ENCODE measurements at places on chromosomes 3 and 15. TPM values are rescaled to one million over a fixed set of nuclear protein-coding genes. Genes with fewer than 3 reads are reported as not detected.

The LRRC31 gene
- not detected for polyA plus RNA-seq

The CRTC3 gene
- polyA plus RNA-seq, result 6.0 TPM

DNA sequence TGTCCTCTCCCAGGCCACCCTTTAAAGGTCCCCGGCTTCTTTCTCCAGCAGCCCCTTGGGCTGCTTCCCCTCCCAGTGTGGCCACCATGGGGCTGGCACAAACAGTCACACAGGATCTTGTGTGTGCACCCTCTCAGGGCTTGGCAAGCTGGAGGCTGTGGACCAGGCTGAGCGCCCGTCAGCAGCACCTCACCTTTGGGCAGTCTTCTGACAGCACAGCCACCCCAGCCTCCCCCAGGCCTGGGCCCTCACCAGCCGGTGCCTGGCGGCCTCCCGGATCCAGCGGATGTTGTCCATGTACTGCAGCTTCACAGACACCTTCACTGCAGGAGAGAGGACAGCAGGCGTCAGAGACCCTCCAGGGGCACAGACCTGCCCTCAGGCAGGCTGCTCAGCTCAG lies 20.1 kb upstream of the ZXDC start:
- no peak for DNase-seq

- DNase-seq, result no peak
Measured at GRCh38 chr3:55507808-55508207, 20.7 kb upstream of the WNT5A start.

- no peak for DNase-seq
Measured at GRCh38 chr3:73719861-73720260, 95.1 kb upstream of the PDZRN3 start.

GRCh38 chr15:79653533-79653932 lies 221.4 kb downstream of the MINAR1 start:
- no peak for DNase-seq

GRCh38 chr15:74783072-74783807 lies 1.4 kb downstream of the CSK start:
- peak; percentile 51 for DNase-seq

DNA sequence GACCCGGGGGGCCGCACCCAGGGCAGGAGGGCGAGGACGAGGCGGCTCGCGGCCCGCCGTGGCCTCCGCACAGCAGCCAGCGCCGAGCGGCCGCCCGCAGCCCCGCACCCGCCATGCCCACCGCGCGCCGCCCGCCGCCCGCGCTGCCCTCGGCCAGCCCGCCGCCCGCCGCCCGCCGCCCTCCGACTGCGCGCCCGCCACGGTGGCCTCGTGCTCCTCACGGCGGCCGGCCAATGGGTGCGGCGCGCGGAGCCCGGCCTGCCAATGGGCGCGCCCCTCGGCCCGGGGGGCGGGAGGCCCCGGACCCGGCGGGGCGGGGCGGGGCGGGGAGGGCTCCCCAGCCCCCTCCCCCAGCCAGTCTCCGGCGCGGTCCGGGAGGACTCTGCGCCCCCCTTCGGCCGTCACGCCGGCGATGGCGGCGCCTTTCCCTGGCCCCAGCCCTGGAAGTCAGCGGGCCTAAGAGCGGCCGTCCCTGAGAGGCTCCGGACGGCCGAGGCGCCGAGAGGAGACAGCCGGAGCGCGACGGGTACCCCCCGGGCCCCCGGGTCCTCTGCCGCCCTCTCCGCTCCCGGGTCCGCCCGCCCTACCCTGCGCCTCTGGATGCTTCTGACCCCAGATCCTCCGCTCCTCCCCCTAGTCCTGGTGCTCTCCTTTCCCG lies at the start of gene NT5DC2:
TSS of gene NT5DC2 (minus strand) at position 235 of the 658 bp plus-strand sequence. CDS start at position 115, 120 bp downstream.
- DNase-seq, result peak; percentile 35

DNA sequence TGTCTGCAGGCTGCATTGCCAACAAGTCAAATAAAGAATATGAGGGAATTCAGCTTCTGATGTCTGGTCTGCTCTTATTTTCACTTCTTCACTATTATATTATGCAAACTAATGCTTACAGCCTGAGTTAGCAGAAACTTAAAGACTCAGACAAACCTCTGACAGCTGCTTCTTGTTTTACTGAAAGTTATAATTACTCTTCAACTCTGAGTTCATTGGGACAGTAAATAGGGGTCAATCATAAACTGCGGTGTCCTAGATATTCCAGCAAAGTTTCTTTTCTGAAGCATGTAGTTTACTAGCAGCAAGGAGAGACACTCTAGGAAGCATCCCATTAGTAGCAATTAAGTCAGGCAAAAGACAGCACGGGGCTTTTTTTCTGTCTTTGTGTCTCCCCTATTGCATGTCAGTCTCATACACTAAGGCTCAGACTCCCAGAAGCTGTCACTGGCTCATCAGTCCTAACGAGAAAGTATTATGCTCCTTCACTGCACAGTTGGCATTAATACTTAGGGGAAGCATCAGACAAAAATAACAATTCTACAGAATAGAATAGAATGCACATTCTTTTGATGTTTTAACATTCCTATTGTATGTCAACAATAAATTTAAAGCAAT lies 1060.8 kb downstream of the ROBO1 start:
- no peak for DNase-seq

DNA sequence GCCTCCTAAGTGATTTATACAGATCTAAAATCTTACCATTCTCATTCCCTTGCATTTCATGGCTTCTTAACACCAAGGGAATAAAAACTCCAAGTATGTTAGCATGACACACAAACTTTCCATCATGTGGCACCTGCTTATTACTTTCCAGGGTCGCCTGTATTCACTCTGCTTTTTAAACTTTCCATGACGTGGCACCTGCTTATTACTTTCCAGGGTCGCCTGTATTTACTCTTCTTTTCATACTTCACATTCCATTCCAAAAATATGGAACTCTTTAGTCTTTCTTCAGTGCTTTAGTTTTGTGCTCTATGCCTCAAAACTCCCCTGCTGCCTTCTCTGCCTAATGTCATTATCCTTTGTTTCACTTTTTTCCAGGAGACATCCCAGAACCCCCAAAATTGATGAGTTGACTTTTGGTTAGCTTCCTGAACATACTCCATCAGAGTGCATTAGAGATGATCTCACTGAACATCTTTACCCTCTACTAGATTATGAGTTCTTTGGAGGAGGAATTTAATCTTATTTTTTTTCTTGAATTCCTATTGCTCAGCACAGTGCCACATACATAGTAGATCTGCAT lies 47.0 kb downstream of the CALML4 start:
- no peak for DNase-seq

DNA sequence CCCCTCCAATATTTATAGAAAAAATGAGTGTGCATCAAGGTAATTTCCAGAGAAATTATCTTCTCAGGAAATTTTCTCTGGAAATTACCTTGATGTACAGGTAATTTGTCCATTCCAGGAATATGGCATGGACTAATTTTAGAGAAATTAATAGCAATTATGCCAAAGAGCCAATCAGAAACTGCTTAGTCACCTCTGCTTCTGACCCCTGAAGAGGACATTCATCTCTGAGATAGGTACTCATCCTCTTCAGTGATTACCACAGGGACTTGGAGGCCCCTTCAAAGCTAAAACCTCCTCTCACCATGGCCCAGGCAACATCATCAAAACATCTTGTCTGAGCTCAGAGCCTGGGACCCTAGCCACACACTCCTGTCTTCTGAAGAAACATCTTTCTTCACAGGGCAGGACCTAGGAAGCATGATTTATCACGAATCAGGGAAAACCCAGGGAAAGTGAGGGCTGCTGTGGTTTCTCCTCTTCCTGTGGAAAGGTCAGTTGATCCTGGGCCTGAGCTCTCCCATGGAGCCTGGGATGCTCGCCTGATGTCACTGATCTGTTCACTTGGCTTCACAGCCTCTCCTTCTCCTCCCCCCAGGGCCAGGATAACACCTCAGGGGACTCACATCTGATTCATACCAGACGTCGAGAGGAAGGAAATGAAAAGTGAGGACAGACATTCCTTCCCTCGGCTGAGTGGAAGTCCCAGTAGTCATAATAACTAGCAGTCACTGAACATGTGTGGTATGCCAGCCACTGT lies 210.5 kb downstream of the DTWD1 start:
- DNase-seq, result no peak

DNA sequence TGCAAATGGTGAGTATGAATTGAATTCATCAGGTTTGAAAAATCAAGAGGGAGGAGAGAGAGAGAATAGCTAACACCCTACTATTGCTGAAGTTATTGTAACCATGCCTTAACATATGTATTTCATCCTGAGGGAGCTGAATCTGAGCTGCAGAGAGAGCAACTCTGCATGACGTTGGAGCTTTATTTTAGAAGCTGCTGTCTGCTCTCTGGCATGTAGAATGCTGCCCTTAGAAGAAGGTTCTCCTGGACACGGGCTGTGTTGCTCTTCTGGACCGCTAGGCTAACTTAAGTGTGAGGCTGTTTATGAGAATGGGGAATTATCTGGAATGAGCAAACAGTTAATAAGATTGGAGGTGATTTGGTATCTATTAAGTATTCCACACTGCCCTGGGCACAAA lies 814.6 kb downstream of the AGBL1 start:
- DNase-seq, result no peak

DNA sequence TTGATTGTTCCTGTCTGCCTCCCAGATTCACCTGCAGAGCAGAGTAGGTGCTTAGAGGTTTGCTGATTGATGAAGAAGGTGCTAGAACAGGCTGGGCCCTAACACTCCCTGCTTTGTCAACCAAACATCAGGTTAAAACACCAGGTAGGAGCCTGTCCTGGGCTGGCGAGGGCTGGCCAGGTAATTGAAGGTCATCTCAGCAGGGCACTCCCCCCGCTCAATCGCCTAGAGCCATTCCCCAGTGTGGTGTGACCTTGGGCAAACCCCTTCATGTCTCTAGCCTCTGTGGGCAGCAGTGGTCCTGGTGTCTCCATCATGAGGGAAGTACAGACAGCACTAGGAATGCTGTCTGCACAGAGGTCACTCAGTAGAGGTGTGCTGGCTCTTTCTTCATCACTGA lies 88.3 kb downstream of the KLF15 start:
- DNase-seq, result no peak

- DNase-seq, result no peak
Measured at GRCh38 chr3:45460361-45460760, 72.0 kb downstream of the LARS2 start.

- DNase-seq, result no peak
Measured at GRCh38 chr15:69824075-69824876, 273.4 kb downstream of the TLE3 start.
